ENCODE measurements at places on chromosomes 1 and 21. TPM values are rescaled to one million over a fixed set of nuclear protein-coding genes. Genes with fewer than 3 reads are reported as not detected.

DNA sequence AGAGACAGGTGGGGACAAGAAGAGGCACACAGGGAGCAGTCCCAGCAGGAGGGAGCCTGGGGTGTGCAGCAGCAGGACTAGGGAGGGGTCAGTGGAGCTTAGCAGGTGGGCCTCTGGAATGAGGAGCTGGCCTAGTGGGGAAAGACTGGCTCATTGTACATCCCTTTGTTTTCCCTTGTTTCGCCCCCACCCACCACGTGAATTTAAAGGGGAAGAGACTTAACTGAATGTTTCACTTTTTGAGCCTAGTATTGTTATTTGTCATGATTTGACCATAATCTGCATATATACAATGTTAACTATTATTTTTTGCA lies 181.7 kb downstream of the DHRS3 start:
- DNase-seq, result no peak
- peaks cover 42% of the 10 kb centered on the region for H3K36me3 ChIP-seq
- peaks cover 66% of the 10 kb centered on the region for H3K4me1 ChIP-seq
- no peak overlapping the region for H3K4me3 ChIP-seq
- peak overlapping the region; percentile 89 for H3K27ac ChIP-seq

DNA sequence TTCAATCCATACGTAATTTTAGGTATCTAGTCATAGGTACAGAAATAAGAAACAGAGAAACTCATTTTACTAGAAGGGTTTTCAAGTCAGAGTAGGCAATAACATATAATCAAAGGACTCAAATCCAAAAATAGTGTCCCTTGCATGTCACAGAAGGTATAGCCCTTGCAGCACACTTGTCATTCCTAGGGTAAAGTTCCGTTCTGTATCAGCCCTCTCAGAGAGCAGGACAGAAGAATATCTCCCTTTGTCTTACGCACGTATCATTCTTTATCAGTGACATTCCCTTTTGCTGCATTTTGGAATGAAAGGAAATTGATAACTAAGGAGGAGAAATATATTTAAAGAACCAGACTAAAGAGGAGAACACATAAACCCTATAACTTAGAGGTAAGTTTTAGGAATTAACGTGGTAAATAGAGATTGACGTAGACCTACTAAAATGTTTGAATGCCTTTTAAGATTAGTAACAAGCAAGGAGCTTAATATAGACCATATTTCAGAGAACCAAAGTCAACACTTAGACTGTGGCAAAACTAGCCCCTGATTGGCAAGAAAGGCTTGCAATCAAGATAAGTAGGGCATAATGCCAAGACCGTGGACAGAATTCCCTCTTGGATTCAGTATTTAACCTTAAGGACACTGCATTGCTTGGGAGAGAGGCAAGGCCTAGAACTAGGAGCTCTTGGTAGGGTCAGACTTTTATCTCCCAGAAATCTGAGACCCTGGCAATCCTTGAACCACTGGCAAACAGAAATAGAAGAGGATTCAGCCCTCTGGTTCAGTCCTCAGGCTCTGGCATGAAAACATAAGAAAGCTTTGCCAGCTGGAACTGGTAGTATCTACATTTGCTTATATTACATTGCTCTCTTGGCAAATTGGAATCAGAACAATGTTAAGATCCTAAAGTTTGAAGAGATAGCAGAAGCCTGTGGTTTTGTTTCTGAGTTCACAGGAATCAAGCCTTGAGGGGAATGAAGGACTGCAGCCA lies 232.1 kb downstream of the ASTN1 start:
- no peaks in the 10 kb centered on the region for H3K4me1 ChIP-seq
- H3K27me3 ChIP-seq, result no peaks in the 10 kb centered on the region
- H3K27ac ChIP-seq, result no peak overlapping the region
- no peak overlapping the region for H3K4me3 ChIP-seq
- DNase-seq, result no peak
- no peaks in the 10 kb centered on the region for H3K36me3 ChIP-seq

- no peak for DNase-seq
- no peaks in the 10 kb centered on the region for H3K27me3 ChIP-seq
- H3K36me3 ChIP-seq, result no peaks in the 10 kb centered on the region
- no peak overlapping the region for H3K27ac ChIP-seq
Observed at GRCh38 chr1:161848676-161849075, 82.6 kb downstream of the ATF6 start.

DNA sequence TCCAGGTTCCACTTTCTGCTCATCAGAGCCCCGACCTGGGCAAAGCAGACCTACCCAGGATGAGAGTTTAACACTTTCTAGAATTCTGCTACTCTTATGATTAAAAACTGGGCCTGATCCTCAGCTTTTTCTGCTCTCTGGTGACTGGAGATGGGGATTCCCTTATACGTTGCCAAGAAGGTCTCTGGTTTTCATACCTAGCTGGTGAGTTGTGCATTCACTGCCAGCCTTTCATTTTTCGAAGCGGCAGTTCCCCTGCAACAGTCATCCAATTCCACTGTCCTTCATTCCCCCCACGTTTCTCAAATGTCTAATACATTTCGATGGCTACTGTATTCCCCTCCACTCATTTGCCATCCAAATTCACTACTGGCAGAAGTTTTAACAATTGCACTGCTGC lies 135.3 kb downstream of the ADSS2 start:
- DNase-seq, result no peak
- H3K4me1 ChIP-seq, result no peaks in the 10 kb centered on the region
- no peaks in the 10 kb centered on the region for H3K36me3 ChIP-seq
- H3K27me3 ChIP-seq, result no peaks in the 10 kb centered on the region

GRCh38 chr1:15696956-15697521 lies 12.9 kb downstream of the PLEKHM2 start:
- peak overlapping the region; percentile 30 for H3K27ac ChIP-seq
- no peak overlapping the region for H3K4me3 ChIP-seq
- no peak for DNase-seq
- peaks cover 61% of the 10 kb centered on the region for H3K4me1 ChIP-seq
- H3K27me3 ChIP-seq, result no peaks in the 10 kb centered on the region

DNA sequence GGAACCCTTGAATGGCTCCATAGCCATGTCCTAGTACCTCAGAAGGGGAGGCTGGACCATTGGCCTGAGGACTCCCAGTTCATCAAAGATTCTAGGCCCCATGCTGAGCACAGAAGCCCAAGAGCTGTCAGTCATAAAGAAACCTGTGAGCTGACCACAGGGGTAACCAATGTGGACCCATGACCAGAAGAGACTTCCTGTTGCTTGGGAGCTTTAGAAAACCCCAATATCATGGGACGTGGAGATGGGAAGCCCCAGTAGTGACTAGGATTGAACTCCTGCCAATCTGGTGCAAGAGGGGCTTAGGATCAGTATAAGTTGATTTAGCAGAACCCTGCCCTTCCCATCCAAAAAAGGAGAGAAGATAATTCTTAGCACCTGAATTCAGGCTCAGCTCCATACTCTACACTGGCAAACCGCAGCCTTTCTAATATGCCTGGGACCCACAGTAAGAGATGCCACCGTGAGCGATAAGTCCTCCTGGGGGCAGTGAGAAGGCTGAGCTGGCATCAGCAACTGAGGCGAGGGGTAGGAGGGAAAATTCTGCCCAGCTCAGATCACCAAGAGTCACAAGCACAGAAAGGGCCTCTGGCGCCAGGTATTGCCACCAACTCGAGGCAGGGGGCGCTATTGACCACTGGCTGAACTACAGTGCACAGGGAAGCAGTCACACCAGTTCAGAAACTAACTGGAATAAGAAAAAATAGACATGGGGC lies 108.9 kb downstream of the CAPN8 start:
- no peak overlapping the region for H3K27ac ChIP-seq
- no peaks in the 10 kb centered on the region for H3K4me1 ChIP-seq
- H3K4me3 ChIP-seq, result no peak overlapping the region
- no peaks in the 10 kb centered on the region for H3K36me3 ChIP-seq

DNA sequence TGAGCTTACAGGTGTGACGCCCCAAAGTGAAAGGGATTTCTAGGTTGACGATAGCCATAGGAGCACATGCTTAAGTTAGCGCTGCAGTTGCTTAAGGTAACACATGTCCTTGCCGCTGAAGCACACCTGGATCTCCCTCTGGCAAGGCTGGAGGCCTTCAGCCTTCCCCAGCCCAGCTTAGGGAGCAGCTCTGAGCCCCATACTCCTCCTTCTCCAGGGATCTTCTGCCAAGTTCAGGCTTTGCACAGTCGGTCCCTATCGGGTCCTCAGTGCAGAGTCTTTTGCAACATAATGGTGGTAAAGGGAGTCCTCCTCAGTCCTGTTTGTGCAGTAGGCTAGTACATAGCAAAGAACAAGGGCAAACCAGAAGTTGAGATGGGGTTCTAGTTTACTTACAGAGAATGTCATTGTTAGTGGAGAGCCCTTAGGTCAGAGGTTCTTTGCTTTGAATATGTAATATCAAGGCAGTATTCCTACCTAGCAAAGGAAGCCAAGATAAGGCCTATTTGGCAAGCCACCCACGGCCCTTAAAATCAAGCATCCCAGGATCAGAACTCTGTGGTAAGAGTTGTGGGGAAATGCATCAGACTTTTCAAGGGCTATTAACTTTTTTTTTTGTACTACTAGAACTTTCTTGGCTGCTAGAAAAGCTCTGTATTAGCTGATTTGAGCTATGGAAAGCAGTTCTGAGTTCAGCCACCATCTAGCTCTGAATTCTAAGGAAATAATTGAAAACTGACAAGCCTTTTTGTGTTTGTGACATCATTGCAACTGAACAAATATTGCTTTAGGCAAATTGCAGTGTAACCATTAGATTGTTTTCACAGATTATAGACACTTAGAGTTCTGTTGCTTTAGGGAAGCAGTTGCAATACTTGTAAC lies 1.4 kb downstream of the EVA1C start:
- DNase-seq, result no peak
- peaks cover 20% of the 10 kb centered on the region for H3K36me3 ChIP-seq
- peak overlapping the region; percentile 99 for H3K27ac ChIP-seq

GRCh38 chr1:10877894-10878293 lies 81.4 kb upstream of the CASZ1 start:
- H3K27me3 ChIP-seq, result peaks cover 19% of the 10 kb centered on the region
- no peak overlapping the region for H3K4me3 ChIP-seq
- DNase-seq, result no peak
- H3K27ac ChIP-seq, result no peak overlapping the region
- H3K36me3 ChIP-seq, result no peaks in the 10 kb centered on the region

GRCh38 chr21:46006547-46007491 lies 25.2 kb downstream of the COL6A1 start:
- H3K27me3 ChIP-seq, result no peaks in the 10 kb centered on the region
- H3K4me3 ChIP-seq, result no peak overlapping the region
- no peak overlapping the region for H3K27ac ChIP-seq
- no peak for DNase-seq

- DNase-seq, result no peak
- H3K27ac ChIP-seq, result no peak overlapping the region
- H3K36me3 ChIP-seq, result no peaks in the 10 kb centered on the region
- H3K4me1 ChIP-seq, result no peaks in the 10 kb centered on the region
Observed at GRCh38 chr1:41557751-41558455, 73.4 kb upstream of the EDN2 start.

DNA sequence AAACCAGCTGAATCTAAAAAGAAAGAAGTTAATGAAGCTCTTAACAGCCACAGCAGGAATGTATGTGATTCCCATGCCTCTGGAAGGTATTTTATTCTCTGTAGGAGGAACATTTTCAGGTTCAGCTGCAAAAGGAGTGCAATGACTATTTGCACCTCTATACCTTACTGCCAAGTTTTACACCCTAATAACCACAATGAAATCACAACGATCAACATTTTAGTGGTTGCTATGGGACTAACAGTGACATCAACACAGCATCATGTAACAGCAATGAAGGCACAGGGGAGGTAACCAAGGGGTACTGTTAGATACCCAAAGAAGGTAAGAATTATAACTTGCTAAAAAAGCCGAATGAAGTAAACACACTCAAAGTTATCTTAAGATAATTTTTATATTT lies 116.3 kb upstream of the HP1BP3 start:
- H3K27me3 ChIP-seq, result no peaks in the 10 kb centered on the region
- no peaks in the 10 kb centered on the region for H3K4me1 ChIP-seq
- H3K4me3 ChIP-seq, result no peak overlapping the region

DNA sequence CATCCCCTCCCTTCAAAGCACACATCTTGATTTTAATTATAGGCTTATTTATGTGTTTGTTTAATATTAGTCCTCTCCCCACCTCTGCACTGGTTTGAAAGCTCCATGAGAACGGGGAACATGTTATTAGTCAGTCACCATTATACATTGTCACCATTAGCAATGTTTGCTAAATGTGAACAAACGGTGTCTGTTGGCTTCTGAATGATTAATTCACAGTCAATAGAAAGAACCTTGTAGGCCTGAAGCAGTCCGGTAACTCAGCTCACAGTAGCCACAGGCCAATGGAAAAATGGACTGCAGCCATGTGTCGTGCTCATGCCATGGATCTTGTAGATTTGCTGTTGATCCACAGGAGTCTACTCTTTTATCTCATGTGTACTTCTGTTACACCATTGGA lies 49.7 kb upstream of the NHLH2 start:
- no peaks in the 10 kb centered on the region for H3K27me3 ChIP-seq
- no peaks in the 10 kb centered on the region for H3K4me1 ChIP-seq
- H3K4me3 ChIP-seq, result no peak overlapping the region
- no peak overlapping the region for H3K27ac ChIP-seq

DNA sequence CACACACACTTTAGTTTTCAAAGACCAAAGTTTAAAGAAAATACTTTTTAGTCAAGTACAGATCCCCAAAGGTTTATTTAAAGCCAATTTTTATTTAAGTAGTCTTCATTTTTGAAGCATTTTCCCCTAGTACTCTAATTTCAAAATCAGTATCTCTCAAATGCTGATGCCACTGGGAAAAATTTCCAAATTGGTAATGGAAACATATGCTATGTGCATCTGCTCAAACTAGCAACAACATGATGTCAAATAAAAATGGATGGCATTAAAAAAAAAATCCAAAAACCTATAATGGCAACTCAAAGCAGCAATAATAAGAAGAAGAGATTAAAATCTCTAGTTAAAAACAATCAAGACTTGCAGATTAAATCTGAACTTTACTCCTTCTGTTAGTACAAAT lies 58.6 kb downstream of the ZNHIT6 start:
- DNase-seq, result no peak
- no peak overlapping the region for H3K27ac ChIP-seq
- H3K36me3 ChIP-seq, result peaks cover 66% of the 10 kb centered on the region
- H3K4me3 ChIP-seq, result no peak overlapping the region
- no peaks in the 10 kb centered on the region for H3K4me1 ChIP-seq

The IGSF9 gene
- total RNA-seq, result 12.0 TPM

The KIF17 gene
- 0.57 TPM for total RNA-seq

The HNRNPCL1 gene
- total RNA-seq, result not detected

The LRRC8B gene
- total RNA-seq, result 19.5 TPM

The TMEM269 gene
- total RNA-seq, result not detected

The TDRD5 gene
- 0.15 TPM for total RNA-seq
